ENCODE measurements at places on chromosomes 5 and 9.

GRCh38 chr9:103183701-103184171 is 188.6 kb downstream of the CYLC2 start:
- DNase-seq, result no peak

DNA sequence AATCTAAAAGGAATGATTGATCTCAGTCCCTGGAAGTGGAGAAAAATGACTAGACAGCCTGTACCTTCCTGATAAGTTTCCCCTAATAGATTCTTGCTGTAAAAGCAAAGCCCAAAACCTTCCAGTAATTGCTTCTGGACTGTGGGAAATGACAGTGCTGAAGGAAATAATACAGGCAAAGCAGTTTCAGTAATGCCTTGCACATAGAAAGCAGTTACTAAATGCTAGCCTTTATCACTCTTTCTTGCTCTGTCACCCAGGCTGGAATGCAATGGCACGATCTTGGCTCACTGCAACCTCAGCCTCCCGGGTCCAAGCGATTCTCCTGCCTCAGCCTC is 50.3 kb downstream of the MAP1B start:
- no peak for DNase-seq

GRCh38 chr5:5183189-5183699 is 43.1 kb downstream of the ADAMTS16 start:
- no peak for DNase-seq

- DNase-seq, result no peak
Observed at GRCh38 chr5:61048534-61048933, 103.5 kb downstream of the NDUFAF2 start.

GRCh38 chr9:32404856-32405255 is 20.4 kb downstream of the ACO1 start:
- DNase-seq, result no peak

GRCh38 chr5:123549256-123549904 is 37.4 kb downstream of the CSNK1G3 start:
- peak; percentile 77 for DNase-seq

DNA sequence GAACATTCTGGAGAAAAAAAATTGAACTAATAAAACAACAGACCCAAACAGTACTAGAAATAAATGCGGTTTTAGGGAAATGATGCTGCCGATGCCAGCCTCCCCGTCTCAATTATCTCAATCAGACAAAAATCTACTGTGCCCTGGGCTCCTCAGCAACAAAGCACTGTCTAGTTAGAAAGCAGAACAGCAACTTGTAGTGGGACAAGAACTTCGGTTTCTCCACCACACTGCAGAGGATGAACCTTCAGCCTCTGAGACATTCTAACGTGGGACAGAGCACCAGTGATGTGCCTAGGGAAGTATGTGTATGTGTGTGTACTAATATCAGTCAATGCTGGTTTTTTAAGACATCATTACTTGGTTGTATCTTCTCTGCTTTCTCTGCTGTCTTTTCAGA is 11.1 kb upstream of the CAST start:
- no peak for DNase-seq

- no peak for DNase-seq
Observed at GRCh38 chr9:127225801-127226625, 38.6 kb upstream of the GARNL3 start.

GRCh38 chr5:10994091-10994986 is 233.3 kb upstream of the DAP start:
- no peak for DNase-seq

GRCh38 chr5:91712718-91713117 is 329.6 kb upstream of the ARRDC3 start:
- no peak for DNase-seq

DNA sequence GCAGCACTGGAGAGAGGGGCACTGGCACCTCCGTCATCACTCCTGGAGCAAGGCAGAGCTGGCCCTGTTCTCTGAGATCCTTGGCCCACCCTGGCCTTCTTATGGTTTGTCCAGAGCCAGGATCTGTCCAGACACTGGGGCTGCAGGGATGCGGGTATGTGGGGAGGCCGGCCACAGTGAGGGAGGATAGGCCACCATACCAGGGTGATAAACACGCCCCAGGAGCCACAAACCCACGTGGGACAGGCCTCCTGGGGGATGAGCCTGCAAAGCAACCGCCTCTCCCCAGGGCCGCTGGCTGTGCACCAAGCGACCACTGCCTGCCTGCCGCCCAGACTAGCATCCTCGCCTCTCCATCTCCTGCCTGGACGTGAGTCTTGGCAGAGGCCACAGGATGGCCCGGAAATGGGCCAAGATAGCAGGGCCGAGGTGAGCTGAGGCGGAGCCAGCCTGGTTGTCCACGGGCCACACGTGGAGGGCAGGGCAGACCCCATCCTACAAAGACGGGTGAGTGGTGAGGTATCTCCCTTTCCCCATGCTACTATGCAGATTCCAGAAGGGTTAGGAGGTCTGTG is 4.5 kb downstream of the OBP2A start:
- no peak for DNase-seq

DNA sequence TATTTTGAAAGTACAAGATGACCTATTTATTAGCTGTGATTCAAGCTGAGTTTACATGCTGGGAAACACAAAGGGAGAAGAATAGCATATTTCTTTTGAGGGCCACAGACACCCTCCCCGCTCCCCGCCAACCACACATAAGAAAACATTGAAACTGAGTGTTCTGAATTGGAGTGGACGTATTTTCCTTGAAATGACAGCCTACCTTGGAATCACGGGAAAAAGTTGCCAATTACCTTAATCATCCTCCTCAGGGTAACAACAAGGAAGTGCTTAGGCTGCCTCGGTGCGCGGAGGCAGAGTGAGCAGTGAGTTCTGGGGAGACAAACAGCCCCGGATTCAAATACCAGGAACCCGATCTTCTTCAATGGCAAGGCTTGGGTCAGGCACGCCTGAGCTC is 31.4 kb downstream of the CFAP77 start:
- no peak for DNase-seq

DNA sequence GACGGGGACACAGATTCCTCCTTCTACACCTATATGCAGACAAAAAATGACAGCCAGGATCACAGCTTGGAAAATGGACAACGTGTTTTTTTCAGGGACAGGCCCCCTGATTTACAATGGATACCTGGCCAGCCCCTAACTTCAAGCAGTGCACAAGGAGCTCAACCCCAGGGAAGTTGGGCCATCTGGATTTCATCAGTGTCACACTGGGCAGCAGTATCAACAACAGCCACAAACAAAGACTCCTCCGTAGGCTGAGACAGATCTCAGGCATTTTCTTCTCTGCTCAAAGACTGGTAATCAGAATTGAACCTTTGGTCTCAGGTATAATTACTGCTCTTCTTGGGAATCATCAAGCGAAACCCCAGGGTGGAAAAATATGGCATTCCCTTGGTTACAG is 374.0 kb downstream of the ZNF608 start:
- DNase-seq, result no peak

DNA sequence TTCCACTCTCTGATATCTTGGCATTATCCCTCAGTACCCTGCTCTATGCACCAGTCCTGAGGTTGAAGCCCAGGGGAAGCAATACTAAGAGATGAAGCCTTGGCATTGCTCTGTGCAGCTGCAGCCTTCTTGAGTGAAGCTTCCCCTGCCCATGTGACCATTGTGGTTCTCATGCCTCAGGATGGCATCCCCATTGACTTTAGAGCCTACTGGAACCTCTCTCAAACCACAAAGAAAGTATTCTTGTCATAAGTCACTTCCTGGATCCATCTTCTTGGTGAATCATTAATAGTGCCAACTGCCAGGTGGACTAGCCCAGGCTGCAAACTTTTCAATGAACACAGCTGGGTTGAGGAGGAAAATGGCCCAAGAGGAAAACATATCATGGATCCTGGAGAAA is 283.9 kb upstream of the RFX3 start:
- no peak for DNase-seq

DNA sequence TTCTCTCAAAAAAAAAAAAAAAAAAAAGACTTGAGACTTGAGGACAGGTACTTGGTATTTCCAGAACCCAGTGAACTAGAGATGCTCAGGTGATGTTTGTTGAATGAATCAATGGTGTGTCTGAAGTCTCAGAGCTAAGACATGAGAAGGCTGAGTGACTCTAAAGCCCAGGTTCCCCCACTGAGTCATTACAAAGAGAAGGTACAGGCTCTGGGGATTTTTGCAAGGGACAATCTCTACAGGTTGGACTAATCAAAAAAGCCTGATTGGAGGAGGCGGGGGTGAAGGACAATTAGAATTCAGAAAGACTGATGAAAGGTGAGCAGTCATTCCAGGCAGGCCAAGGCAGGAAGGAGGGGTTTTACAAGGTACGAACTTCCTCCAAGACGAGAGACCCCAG is 8.2 kb upstream of the FABP6 start:
- no peak for DNase-seq

DNA sequence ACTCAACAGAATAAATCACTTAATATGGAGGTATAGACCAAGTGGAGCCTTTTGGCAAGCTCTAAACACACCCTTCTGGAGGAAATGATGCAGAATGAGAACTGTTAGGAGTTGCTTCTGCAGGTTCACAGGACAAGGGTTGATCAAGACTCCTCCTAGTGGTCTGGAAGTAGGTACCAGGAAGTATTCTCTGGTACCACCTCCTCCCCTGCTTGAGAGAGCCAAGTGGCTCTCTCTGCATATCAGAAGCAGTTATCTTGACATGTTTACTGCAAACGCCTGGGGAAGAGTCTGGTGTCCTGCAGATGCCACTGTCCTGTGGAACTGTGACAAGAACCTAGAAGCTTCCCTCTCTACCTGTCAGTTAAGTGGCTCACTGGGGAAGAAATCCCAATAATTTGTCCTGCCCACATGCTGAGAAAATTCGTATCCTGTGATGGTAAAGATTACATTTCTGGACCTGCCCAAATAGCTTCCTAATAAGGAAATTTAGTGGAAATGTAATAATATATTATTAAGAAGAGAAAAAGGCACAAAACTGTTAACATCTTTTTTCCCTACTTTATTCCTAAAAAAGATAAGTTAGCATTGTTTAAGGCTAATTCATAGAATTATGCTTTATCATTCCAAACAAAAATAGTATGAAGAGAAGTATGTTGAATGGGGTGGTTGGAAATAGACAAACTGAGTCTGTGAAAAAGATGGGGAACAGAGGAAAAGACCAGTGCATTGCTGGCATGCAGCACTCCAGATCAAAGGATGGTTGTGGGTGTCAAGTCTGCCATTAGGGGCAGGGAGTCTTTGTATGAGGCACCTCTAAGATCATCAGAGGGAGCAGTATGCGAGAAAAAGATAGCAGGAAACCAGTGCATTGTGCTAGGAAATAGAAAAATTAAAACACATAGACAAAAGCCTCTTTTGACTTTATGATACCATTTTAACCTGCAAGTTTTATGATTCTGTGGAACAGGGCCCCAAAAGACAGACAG is 118.8 kb downstream of the CDC42SE2 start:
- peak; percentile 83 for DNase-seq

GRCh38 chr9:118091226-118091625 is 387.0 kb downstream of the TLR4 start:
- DNase-seq, result no peak

- DNase-seq, result no peak
Observed at GRCh38 chr5:178381206-178381605, 148.6 kb upstream of the PHYKPL start.

DNA sequence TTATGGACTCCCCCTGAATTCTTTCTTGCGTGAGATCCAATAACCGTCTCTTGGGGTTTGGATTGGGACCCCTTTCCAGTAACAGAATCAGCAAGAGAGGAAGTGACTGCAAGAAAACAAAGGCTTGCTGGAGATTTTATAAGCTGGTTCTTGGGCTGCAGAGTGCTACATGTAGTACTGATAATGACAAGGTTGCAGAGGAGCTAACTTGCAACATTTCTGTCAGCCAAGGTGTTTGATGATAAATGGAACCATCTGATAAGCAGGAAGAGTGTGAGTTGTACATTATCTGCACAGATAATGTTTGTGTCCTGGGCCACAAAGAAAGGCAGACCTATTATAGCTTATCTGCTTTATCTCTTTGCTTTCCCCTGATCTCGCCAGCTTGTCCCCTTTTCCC is 37.1 kb downstream of the DNAJB5 start:
- no peak for DNase-seq

- no peak for DNase-seq
Observed at GRCh38 chr5:135327429-135328127, 71.5 kb downstream of the MACROH2A1 start.

GRCh38 chr9:2208991-2209390 is 193.8 kb downstream of the SMARCA2 start:
- DNase-seq, result no peak

GRCh38 chr9:22813529-22813928 is 366.9 kb downstream of the DMRTA1 start:
- no peak for DNase-seq

DNA sequence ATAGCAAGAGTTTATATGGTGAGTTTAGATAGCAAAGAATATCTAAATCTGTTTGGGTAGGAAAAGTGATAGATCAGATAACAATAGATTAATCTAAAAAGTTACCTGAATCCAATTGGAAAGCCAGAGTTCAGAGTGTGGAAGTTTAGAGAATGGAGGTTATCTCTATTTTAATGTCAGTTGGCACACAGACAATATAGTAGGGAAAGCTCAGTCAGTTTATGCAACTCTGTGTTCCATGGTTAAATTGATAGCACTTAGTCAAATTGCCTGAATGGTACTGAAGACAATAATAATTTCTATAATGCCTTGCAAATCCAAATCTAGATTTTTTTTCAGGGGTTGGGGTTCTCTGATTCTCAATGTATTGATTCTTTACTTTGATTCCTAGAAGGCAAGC is 77.0 kb downstream of the ARHGEF28 start:
- no peak for DNase-seq

- no peak for DNase-seq
Observed at GRCh38 chr9:128891321-128892220, 9.6 kb downstream of the LRRC8A start.

DNA sequence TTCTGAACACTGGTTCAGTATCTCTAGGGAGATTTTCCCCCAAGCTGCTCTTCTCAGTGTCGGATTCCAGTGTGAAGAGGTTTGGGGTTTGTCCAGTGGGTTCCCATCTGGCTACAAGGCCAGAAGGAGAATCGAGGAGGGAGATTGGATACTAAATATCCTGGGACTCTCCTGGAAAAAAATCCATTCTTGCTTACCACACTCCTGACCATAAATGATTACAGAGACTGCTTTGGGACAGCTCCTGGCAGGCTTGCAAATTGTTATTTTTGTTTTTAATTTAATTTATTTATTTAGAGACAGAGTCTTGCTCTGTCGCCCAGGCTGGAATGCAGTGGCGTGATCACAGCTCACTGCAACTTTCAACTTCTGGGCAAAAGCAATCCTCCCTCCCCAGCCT is 4.7 kb upstream of the SUSD1 start:
- no peak for DNase-seq

DNA sequence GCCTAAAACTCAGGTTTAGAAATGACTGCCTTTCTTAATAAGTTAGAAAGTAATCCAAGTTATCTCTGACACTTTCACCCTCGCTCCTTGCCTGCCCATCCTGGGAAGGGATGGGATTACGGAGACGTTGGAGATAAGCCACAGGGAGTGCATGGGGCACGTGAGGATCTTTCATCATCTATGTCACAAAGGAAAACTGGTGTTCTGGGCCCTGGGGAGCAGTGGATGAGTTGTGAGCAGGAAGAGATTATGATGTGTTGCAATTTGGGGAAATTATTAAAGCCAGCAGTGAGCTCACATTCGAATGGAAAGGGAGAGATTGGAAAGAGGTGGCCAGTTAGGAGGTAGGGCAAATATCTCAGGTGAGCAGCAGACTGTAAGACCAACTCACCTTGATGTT is 12.8 kb downstream of the AFAP1L1 start:
- no peak for DNase-seq

- DNase-seq, result no peak
Observed at GRCh38 chr5:565782-566440, 41.7 kb upstream of the SLC9A3 start.

All from CD4-positive, alpha-beta T cell treated with Interleukin-15 for 4 hours (primary cell).